ENCODE measurements at places on chromosomes 13 and 19. TPM values are rescaled to one million over a fixed set of nuclear protein-coding genes. Genes with fewer than 3 reads are reported as not detected.

ATP5F1D gene
- total RNA-seq, result 10.4 TPM

TSKS gene
- total RNA-seq, result 0.31 TPM

CELF5 gene
- total RNA-seq, result not detected

CCDC194 gene
- total RNA-seq, result 0.42 TPM

COL4A2 gene
- total RNA-seq, result 0.21 TPM

Measured in mononuclear cell (primary cell).